ENCODE measurements at places on chromosomes 4 and X.
A peak's percentile ranks its signal among the peaks of the same experiment; 100 is the strongest.

DNA sequence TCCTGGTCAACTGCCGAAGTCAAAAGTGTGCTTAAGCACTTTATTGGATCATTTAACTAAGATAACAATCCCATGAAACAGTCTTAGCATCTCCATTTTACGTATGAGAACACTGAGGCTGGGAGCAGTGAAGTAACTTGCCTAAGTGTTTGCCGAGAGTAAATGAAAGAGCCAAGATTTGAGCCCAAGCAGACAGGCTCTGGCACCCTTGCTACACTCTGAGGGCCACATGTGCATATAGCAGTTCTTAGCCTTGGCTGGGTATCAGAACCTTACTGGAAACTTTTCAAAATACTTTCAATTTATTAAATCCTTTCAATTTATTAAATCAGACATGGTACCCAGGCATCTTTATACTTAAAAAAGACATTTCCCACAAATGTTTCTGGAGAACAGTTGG, 225.9 kb downstream of the NR3C2 start:
- no peak for DNase-seq

- DNase-seq, result no peak
Observed at GRCh38 chrX:10198254-10198653, 41.5 kb downstream of the CLCN4 start.

DNA sequence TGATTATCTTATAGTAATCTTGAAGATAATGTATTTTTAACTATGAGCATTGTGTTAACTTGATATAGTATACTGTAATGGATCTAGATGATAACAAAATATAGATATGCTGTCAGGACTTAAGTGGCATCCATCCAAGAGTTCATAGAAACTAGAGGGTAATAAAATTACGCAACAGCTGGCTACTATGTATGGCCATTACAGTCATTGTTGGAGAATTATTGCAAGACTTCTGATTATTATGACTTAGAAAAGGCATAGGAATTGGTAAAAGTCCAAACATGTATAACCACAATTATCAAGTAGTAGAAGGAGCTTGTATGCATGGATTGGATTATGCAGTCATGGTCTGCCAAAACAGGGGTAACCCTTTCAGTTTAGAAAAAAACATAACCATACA, 9.5 kb downstream of the OGT start:
- peak; percentile 41 for DNase-seq

DNA sequence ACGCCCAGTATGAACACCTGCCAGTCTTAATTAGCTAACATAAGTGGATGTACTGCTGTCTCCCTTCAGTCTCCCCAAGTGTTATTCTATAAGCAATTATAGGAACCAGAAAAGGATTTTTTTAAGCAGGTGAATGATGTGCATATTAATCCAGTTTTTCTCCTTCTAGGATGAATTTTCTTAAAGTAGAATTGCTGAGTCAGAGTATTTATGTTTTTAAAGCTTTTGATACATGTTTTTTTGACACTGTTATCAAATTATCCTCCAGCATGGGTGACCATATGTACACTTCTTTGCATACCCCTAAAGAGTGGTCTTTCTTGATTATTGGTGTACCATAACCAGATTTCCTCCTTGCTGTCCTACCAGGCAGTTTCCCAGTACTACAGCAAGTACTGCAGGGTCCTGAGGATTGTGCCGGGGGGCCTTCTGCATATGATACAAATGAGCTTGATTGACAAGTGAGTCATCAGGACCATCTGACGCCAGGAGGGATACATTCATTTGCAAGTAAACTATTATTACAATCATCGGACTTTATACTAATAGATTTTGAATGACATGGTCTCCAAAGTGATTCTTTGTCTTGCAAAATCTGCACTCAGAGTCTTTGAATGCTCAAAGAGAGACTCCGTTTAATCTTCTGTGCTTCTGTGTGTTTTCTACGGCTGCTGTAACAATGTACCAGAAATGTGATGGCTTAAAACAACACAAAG, 10.7 kb upstream of the PCYT1B start:
- DNase-seq, result no peak

- DNase-seq, result no peak
Observed at GRCh38 chr4:142544594-142544993, 301.5 kb downstream of the INPP4B start.

- DNase-seq, result peak; percentile 15
Observed at GRCh38 chr4:83548151-83548905, 12.4 kb downstream of the GPAT3 start.

DNA sequence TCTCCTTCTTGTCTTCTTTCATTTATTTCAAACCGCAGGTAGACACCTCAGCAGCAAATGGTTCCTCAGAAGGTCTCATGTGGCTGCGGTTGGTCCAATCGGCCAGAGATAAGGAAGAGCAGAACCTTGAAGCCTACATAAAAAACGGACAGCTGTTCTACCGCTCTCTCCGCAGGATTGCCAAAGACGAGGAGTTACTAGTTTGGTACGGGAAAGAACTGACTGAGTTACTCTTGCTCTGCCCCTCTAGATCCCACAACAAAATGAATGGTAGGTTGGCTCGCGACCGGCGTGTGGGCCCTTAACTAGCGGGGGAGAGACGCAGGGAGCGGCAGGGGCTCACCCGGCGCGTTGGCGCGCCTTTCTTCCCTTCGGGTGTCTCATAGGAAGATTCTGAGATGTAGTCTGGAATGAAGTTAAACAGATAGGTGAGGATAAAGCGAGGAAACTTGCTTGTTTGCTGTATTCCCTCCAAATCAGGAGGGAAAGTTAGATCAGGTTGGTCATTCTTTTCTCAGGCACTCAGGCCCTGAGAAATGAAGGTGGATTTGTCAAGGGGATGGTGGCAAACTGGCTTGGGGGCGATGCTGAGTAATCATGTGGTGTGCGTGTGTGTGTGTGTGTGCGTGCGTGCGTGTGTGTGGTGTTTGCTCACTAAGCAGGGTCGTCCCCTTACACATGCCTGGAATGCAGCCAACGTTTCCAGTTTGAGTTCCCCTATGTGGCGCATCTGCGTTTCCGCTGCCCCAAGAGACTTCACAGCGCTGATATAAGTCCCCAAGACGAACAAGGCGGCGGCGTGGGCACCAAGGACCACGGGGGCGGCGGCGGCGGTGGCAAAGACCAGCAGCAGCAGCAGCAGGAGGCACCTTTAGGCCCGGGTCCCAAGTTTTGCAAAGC, 4.2 kb downstream of the PRDM8 start:
- peak; percentile 65 for DNase-seq

DNA sequence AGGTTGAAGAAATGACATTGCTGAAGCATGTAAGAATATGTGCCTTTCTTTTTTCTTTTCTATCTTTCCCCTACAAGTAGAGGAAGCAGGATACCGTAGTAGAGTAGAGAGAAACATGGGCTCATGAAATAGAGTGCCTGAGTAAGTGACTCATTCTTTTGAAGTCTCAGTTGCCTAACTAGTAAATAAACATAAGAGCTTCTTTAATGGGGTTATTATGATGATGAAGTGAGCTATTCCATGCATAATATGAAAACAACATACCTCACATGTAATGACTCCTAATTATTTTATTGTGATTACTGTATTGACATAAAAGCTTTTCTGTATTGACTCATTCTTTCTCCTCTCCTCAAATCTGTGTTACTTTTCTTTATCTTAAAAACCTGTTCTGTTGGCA, 1538.2 kb downstream of the TECRL start:
- DNase-seq, result no peak

GRCh38 chr4:17817027-17817426, 6.2 kb downstream of the NCAPG start:
- peak; percentile 38 for DNase-seq

GRCh38 chrX:5646818-5647217, 581.8 kb downstream of the NLGN4X start:
- DNase-seq, result no peak

DNA sequence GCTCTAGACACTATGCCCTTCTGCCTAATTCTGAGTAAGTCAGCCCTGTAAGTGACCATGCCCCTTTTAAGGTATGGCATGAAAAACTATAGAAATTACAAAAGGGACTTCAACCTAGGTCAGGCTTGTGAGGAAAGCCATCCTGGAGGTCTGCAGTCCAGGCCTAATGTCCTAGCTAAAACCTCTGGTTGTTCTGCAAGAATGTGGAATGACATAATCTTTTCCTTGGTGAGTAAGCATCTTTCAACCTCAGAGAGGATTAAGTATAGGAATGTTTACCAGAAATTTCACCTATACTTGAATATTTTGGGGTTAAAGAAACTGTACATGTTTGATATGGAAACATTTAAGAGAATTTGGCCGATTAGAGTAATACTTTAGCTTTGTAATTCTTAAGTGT, 23.8 kb upstream of the HPSE start:
- DNase-seq, result no peak

GRCh38 chrX:37000140-37000539, 8.0 kb upstream of the FAM47C start:
- no peak for DNase-seq

- DNase-seq, result no peak
Observed at GRCh38 chr4:17718471-17718870, 63.0 kb downstream of the FAM184B start.

GRCh38 chrX:21225643-21226042, 148.6 kb upstream of the CNKSR2 start:
- DNase-seq, result no peak

DNA sequence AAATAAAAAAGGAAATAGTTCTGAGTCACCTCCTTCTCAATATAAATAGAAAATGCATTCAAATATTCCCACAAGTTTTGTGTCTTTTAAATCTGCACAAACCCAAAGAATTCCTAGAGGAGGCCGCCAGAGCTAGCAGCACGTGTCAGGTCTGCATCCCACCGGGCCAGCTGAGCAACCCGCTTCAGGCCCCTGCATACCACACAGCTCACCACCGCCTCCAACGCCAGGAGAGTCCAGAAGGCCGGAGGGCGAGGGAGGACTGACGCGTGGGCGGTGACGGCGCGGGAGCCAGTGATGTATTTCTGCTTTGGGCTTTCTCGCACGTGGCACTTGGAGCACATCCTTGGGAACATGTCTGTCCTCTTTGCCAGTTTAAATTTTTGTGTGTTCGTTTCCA, 61.9 kb upstream of the CLDN34 start:
- DNase-seq, result no peak

DNA sequence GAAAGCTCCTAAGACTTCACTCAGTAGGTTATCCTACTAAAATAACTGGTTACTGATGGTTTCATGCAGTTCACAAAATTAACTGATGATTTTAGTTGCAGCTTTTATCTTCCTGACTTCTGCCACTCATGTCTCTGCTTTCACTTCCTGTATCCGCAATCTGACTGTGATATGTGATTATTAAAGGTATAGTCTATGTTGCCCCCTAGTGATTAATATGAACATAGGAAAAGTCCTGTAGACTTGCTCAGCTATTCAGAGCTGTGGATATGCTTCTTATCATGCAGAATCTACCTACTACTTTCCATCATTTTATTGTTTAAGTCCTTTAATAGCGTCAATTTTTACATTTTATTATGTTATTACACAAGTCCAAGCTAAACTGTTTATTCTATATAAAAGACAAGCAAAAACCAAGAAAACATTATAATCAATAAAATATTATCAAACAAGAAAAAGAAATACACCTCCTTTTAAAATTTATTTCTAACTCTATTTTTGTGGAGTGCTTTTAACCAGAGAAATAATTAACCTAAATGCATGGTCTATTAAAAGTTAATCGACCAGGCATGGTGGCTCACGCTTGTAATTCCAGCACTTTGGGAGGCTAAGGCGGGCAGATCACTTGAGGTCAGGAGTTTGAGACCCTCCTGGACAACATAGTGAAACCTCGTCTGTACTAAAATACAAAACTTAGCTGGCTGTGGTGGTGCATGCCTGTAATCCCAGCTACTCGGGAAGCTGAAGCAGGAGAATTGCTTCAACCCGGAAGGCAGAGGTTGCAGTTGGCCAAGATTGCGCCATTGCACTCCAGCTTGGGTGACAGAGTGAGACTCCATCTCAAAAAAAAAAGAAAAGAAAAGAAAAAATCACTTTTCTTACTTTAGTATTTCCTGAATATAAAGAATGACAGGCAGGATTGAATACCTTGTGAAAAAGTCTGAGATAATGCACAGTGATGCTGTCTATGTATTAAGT, 40.4 kb upstream of the TLR2 start:
- DNase-seq, result peak; percentile 27

DNA sequence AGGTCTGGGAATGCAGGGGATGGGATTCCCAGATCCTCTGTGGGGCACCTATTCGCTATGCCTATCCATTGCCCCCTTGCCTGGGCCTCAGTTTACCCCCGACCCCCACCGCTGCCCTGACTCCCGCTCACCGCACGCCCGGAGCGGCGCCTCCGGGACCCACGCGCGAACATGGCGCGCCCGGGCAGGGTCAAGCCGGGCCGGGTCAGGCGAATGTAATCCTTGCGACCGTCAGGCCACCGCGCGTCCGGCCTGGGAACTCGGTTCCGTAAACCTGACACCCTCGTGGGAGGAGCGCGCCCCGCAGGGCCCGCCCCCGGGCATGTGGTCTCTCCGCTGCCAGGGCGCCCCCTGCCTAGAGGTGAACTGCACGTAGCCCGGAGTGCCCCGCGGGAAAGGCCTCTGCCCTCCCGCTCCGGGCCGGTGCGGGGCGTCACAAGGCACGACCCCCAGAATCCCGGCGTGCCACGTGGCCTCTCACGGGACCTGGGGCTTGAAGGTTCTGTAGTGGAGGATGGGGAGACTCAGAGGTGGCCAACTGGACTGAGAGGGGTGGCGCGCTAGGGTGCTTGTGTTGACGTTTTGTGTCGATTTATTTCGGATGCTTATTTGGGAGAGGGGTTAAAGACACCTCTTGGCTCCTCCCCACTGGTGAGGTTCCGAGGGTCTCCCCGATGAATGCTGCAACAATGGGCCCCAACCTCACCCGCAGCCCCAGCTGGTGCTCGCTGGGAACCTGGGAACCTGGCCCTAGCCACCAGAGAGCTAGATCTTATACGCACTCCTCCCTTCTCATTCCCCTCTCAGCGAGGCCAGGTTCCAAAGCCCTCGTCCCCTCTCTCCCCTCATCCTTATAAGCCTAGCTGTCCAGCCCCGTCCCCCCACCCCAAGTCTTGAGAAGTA, at the start of gene PRICKLE3:
TSS of gene PRICKLE3 (minus strand) at position 249 of the 903 bp plus-strand sequence. CDS start at position 173, 76 bp downstream.
- DNase-seq, result peak; percentile 62

DNA sequence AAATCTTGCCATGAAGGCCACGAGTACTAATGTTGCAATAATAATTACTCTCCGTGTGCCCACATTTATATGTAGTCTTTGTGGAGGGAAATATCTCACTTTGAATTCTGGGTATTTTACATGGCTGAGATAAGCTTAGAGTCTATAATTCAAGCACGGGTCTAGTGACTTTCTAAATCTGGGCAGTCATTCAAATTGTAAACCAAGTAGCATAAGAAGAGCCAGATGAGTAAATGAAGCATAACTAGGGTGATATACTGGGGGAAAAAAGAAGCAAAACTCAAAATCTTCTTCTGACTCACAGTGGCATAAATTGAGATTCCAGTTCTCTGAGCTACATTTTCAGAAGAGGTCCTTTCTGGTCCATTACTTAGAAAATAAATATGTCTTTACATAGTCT, 53.0 kb downstream of the MAPK10 start:
- no peak for DNase-seq

- no peak for DNase-seq
Observed at GRCh38 chrX:119477812-119478232, 9.6 kb downstream of the SLC25A5 start.

- no peak for DNase-seq
Observed at GRCh38 chr4:143339497-143339896, 2.8 kb downstream of the GAB1 start.

- no peak for DNase-seq
Observed at GRCh38 chr4:8725845-8726244, 133.3 kb downstream of the CPZ start.

GRCh38 chr4:78749258-78749971, 26.7 kb upstream of the BMP2K start:
- no peak for DNase-seq
